ENCODE measurements at places on chromosomes 2 and 18.
A peak's percentile ranks its signal among the peaks of the same experiment; 100 is the strongest.

DNA sequence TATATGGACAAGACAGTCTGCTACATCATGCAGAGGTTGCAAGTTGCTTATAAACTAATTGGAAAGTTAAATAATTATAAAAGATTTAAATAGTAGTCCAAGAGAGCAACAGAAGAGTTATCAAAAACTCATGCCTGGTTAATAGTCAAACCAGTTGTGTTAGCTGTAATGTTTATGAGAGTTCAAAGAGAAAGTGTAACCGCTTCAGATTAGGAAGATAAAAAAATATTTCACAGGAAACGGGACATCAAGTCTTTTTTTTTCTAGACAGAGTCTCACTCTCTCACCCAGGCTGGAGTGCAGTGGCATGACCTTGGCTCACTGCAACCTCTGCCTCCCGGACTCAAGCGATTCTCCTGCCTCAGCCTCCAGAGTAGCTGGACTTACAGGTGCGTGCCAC is 34.6 kb upstream of the RNF125 start:
- no peak for DNase-seq

DNA sequence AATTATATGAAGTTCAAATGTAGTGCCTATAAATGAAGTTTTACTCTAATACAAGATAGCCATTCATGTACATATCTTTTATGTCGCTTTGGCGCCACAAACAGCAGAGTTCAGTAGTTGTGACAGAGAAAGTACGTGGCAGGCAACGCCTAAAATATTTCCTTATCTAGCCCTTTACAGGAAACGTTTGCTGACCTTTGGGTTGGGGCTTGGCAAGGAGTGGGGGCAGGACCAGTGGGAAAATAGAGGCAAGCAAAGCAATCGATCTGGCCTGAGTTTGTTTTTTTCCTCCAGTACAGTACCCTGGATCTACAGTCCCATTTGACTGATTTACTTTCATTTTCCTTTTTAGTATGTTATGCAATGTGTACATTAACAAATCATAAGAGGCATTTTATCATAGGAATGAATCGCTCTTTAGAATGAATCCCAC is 13.1 kb downstream of the CCDC68 start:
- peak; percentile 40 for DNase-seq

DNA sequence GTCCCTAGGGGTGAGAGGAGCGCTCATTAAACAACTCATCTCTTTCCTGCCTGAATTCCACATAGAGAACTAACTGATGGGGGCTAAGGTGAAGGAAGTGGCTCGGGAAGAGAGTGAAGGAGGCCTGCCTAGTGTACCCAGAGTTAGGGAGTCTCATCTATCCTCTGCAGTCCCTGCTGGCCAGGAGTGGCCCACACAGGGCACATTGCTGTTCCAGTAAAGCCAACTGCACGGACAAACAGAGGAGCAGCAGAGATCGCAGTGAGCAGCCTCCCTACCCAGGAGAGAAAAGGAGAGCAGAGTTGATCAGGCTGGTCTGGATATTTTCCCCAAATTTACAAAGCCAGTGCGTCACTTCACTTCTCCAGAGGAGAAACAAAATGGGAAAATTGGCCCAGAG is 16.9 kb upstream of the FN1 start:
- DNase-seq = no peak

GRCh38 chr2:230220347-230220969 is 674 bp upstream of the SP110 start:
- DNase-seq = no peak

DNA sequence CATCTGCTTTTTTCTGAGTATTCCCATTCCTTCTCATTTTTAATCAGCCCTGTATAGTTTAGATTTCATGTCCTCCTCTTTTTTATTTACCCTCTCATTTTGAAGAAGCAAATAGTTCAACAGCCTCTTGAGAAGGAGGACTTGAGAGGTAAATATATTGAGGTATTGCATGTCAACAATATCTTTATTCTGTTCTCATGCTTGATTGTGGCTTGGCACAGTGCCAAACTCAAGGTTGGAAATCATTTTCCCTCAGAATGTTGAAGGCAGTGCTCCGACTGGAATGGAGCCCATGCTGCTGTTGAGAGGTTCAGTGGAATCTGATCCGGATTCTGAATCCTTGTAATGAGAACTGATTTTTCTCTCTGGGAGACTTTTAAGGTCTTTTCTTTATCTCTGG is 31.0 kb upstream of the GALNT3 start:
- no peak for DNase-seq

- no peak for DNase-seq
Measured at GRCh38 chr2:228798458-228799207, 472.5 kb downstream of the PID1 start.

DNA sequence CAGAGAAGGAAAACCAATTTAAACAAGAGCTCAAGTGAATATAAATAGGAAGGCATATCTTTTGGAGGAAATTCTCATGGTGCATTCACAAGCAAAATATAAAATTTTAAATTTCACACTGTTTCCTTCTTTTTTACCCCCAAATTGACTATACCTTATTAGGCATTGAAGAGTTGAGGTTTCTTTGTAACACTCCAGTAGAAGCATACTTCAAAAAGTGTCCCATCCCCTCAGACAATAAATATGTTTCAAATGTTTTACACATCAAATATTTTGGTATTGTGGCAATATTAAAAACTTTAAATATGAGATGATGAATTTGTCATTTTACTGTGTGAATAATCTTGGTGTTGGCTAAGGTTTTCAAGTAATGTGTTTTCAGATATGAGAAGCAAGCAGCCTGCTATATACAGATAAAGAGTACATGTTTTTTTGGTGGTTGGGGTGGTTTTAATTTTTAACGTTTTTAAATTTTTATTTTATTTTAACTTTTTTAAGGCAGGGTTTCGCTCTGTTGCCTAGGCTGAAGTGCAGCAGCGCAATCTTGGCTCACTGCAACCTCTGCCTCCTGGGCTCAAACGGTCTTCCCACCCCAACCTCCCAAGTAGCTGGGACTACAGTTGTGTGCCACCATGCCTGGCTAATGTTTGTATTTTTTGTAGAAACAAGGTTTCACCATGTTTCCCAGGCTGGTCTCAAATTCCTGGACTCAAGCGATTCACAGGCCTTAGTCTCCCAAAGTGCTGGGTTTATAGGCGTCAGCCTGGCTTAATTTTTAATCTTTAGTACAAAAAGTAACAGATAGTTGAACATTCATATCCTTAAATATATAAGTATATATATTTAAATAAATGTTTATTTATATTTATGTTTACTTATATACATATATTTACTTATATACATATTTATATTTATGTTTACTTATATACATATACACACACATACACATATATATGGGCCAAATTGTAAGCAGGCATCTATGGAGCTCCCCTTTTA is 36.5 kb upstream of the DLX1 start:
- DNase-seq = no peak
